ENCODE measurements at places on chromosomes 6 and 20.
A peak's percentile ranks its signal among the peaks of the same experiment; 100 is the strongest.

- DNase-seq: no peak
Measured at GRCh38 chr6:134925800-134926199, 24.1 kb downstream of the ALDH8A1 start.

- DNase-seq: no peak
Measured at GRCh38 chr6:6885521-6886170, 222.1 kb upstream of the RREB1 start.

DNA sequence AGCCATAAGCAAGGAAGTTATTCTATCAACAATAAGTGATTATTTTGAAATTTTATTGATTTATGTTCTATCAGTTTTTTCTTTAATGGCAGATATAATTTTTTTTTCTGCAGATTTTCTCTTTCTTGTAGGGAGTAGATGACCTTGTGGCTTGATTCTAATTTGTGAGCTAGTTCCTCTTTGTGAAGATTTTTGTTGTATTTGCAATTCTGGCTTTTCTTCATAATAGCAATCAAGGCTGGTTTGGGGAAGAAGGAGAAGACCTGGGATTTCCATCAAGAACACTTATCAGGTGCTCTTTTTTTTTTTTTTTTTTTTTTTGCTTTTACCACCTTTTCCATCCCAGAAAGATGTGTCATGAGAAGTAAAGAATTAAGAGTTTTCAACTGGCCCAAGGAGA, 324.2 kb upstream of the MAN1A1 start:
- no peak for DNase-seq

DNA sequence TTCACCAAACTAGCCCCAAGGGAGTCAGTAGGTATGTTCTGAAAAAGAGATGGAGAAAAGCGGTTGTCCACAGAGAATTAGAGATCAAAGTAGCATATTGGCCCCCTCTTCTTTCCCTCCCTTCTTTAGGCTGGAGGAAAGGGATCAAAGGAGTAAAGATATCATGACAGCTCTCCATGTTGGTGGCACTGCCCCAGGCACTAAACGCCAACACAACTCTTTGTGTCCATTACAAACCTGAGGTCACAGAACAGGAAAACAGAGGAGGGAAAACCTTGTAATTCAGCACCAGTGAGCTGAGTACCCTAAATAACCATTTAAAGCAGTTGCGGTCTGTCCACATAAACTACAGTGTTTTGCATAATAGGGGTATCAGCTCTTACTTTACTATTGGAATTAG, 113.0 kb upstream of the TFAP2D start:
- no peak for DNase-seq

GRCh38 chr6:128822271-128822670, 60.7 kb upstream of the LAMA2 start:
- DNase-seq: no peak

DNA sequence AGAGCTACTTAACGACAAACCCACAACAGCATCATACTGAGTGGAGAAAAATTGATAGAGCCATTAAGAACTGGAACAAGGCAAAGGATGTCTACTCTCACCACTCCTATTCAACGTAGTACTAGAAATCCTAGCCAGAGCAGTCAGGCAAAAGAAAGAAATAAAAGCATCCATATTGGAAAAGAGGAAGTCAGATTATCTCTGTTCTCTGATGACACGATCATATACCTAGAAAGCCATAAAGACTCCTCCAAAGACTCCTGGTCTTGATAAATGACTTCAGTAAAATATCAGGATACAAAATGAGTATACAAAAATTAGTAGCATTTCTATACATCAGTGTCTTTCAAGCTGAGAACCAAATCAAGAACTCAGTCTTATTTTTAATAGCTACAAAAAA, 17.0 kb upstream of the FHL5 start:
- DNase-seq: no peak

- DNase-seq: no peak
Measured at GRCh38 chr20:33318096-33318429, 35.0 kb downstream of the BPIFB1 start.

DNA sequence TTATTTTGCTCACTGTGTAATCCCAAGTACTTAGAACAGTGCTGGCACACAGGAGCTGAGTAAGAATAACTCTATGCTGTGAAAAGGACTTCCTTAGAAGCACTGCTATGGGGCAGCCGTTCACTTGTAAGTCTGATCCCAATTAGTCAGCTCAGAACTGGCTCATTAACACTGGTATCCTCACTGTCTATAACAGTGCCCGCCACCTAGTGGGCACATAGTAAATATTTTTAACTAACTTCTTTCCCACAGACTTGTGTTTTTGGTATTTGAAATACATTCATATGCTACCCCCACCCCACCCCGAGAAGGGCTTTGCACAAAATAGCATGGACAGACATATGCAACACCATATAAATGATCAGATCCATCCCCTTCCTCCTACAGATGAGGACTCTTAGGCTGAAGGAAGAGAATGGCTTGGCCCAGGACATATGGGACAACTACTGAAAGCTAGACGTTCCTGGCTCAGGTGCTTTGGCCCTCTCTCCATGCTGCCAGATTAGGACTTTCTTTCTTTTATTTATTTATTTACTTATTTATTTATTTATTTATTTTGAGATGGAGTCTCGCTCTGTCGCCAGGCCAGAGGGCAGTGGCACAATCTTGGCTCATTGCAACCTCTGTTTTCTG, 47.1 kb downstream of the DST start:
- DNase-seq: no peak

- DNase-seq: no peak
Measured at GRCh38 chr20:61433176-61433575, 181.1 kb downstream of the CDH4 start.

DNA sequence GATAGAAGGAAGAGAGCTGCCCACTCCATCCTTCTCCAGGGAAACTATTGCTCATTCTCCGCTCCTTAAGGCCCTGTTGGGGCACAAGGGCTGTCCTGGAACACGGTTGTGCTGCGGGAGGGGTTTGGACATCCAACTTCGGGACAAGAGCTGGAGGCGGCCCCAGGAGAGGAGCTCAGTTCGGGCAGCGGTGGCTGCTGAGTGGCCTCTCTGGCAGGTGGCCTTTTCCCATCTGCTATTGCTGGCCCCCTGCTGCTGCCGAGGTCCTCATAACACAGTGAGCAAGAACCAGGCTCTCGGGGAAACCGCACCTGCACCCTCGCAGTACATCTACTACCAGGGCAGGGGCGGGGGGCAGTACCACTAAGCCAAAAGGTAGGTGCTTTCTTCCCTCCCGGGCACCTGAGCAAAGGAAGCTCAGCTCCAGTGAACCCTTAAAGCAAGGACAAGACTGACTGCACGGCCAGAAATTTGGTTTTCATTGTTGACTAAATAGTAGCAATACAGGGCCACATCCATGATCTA, 63.7 kb downstream of the PSMG4 start:
- no peak for DNase-seq

- DNase-seq: no peak
Measured at GRCh38 chr6:43974643-43975230, 152.5 kb downstream of the MRPL14 start.

DNA sequence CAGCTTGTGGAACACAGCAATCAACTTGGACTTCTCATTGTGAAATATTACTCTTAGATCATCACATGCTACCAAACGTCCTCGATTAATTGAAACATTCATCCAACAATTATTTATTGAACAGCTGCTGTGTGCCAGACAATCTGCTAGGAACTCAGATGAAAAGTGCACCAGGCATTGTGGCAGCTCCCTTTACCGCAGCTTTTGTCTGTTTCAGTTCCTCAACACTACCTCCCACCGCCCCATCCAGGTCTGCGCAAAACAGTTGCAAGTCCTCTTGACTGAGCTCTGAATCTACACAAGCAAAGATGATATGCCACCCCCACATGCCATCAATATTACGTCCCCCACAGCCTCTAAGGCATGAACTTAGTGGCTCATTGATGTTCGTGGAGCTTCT, 1094.4 kb upstream of the MAP3K7 start:
- DNase-seq: no peak

GRCh38 chr6:129136751-129137150, 253.8 kb downstream of the LAMA2 start:
- no peak for DNase-seq

- DNase-seq: no peak
Measured at GRCh38 chr6:155011809-155012291, 16.7 kb downstream of the TIAM2 start.

- no peak for DNase-seq
Measured at GRCh38 chr6:20763296-20763695, 229.0 kb downstream of the CDKAL1 start.

GRCh38 chr6:125258651-125259353, 43.0 kb downstream of the HDDC2 start:
- DNase-seq: no peak

GRCh38 chr6:151292974-151293687, 53.4 kb downstream of the AKAP12 start:
- no peak for DNase-seq

DNA sequence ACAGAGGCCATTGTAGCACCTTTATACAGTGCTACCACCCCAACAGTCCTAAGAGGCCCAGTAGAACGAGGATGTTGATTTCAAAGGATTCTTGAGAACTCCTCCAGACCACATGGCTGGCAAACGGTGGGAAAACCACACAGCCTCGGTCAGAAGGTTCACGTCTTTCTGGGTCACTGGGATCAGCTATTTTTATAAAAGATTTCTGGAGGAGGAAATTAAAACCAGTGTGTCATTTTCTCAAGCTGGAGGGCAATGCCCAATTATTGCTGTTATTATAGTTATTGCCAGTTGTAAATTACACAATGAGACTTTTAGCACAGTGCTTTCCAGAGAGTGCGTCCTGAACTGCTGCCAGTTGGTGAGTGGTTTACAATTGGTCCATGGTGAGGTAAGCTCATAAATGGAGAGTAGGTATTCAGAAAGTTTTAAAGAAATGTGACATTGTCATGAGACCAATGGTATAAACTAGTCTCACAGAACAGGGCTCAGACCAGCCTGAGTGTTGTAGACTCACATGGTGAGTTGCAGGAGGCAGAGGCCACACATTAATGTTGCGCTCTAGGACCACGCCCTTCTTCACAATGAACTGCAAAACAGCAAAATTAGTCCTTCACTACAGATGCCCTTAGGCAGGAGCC, 8.4 kb upstream of the PPP1R14C start:
- DNase-seq: no peak

- DNase-seq: no peak
Measured at GRCh38 chr6:46505693-46506512, 14.7 kb upstream of the RCAN2 start.

- DNase-seq: no peak
Measured at GRCh38 chr6:2579241-2579761, 171.4 kb downstream of the MYLK4 start.

DNA sequence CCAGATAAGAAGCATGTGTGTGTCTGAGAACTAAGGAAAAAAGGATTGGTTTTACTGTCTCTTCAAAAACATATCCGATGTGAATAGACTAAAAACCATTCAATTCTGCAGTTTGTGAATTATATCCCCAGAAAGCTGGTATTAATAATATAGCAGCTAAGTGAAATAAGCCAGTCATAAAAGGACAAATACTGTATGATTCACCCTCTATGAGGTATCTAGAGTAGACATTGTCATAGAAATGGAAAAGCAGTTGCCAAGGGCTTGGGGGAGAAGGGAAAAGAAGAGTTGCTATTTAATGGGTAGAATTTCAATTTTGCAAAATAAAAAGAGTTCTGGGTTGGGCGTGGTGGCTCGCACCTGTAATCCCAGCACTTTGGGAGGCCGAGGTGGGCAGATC, 137.5 kb downstream of the ATXN1 start:
- DNase-seq: no peak

DNA sequence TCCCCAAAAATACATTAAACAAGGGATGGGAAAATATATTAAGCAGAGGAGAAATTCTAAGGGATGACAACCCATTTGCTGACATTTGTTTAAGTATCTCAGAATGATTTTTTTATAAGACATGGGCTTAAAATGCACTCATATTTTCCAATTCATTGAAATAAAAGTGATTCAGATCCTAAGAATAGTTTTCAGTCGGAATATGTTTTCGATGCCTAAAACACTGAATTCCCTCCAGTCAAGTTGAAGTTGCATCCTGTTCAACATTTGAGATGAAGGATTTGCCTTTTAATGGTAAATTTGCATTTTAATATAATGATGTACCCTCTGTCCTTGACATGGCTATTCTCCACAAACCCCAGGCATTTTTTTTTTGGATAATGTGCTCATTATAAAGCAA, 79.3 kb downstream of the PTCHD4 start:
- no peak for DNase-seq

DNA sequence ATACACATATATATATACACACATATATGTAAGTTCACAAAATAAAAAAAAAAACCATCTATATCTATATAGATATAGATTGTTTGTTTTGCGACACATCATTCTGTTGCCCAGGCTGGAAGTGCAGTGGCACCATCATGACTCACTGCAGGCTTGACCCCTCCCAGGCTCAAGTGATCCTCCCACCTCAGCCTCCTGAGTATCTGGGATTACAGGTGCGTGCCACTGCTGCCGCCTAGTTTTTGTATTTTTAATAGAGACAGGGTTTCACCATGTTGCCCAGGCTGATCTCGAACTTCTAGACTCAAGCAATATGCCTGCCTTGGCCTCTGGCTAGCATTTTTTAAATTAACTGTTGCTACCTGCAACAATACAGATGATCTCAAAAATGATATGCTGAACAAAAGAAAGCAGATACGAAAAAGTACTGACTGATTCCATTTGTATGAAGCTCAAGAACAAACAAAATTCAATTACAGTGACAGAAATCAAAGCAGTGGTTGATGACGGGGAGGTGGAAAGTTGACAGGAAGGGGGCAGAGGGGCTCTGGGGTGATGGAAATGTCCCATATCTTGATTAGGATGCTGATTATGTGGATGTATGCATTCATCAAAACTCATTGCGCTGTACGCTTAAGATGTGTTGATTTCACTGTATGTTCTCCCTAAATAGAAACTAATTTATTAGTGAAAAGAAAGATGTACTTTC, 49.6 kb downstream of the ATXN1 start:
- DNase-seq: peak; percentile 43

DNA sequence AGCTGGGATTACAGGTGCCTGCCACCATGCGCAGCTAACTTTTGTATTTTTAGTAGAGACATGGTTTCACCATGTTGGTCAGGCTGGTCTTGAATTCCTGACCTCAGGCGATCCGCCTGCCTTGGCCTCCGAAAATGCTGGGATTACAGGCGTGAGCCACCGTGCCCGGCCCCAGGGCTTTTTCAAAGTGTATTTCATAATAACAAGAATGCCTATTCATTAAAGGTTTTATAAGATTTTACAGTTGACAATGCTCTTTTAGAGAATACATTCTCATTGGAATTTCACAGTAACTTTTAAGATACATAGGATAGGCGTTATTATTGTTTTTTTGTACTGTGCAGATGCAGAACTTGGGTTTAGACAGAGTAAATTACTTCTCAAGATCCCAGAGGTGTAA, 52.6 kb upstream of the PTPRK start:
- DNase-seq: no peak

DNA sequence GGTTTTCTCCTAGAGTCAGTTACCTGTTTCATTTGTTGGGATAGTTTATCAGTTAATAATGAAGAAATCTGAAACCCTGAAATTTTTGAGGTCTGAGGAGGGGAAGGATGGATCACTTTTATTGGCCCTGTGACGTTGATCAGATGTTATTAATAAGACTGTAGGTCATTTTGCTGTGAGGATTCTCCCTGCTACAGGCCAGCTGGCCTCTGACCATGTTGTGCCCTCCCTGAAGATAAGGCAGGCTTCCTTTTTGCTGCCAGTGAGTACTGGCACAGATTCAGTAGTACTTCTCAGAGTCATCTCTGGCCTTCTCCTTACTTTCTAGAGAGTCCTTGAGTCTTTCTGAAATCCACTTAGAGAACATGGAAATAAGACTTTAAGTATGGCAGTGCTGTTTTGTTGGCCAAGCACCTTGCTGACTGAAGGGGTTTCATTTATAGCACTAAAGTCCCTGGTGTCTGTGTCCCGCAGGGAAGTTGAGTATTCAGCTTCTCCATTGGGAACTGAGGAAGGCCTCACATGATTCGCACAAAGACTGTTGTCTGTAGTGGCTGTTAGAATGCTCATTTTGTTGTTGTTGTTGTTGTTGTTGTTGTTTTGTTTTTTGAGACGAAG, 202.6 kb downstream of the DTNBP1 start:
- DNase-seq: no peak
